ENCODE measurements at places on chromosomes 5 and 9.
A peak's percentile ranks its signal among the peaks of the same experiment; 100 is the strongest.

- peak; percentile 46 for DNase-seq
- H3K4me1 ChIP-seq = peaks cover 5% of the 10 kb centered on the region
- H3K27ac ChIP-seq = no peak overlapping the region
- H3K4me3 ChIP-seq = no peak overlapping the region
Observed at GRCh38 chr9:98378206-98378780, 122.8 kb upstream of the TBC1D2 start.

DNA sequence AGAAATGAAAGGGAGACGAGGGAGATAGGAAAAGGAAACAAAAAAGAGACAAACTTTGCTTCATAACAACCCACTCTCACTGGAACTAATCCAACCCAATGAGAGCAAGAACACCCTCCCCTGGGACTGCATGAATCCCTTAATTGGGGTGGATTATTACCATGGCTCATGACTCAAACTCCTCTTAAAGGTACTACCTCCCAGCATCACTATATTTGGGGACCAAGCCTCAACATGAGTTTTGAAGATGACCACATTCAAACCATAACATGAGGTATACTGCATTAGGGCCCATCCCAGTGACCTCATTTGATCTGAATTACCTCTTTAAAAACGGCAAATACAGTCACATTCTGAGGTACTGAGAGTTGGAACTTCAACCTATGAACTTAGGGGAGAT, 8.0 kb downstream of the MTAP start:
- no peaks in the 10 kb centered on the region for H3K27me3 ChIP-seq
- DNase-seq = no peak
- H3K4me1 ChIP-seq = peaks cover 53% of the 10 kb centered on the region
- no peak overlapping the region for H3K4me3 ChIP-seq
- H3K27ac ChIP-seq = peak overlapping the region; percentile 76

GRCh38 chr9:99578666-99579065, 243.0 kb upstream of the NR4A3 start:
- no peaks in the 10 kb centered on the region for H3K36me3 ChIP-seq
- H3K27ac ChIP-seq = no peak overlapping the region
- H3K4me3 ChIP-seq = no peak overlapping the region
- H3K4me1 ChIP-seq = no peaks in the 10 kb centered on the region
- no peaks in the 10 kb centered on the region for H3K27me3 ChIP-seq

GRCh38 chr9:127463911-127464310, 12.6 kb downstream of the LRSAM1 start:
- H3K4me1 ChIP-seq = no peaks in the 10 kb centered on the region
- no peak overlapping the region for H3K4me3 ChIP-seq
- peaks cover 58% of the 10 kb centered on the region for H3K36me3 ChIP-seq
- DNase-seq = no peak

DNA sequence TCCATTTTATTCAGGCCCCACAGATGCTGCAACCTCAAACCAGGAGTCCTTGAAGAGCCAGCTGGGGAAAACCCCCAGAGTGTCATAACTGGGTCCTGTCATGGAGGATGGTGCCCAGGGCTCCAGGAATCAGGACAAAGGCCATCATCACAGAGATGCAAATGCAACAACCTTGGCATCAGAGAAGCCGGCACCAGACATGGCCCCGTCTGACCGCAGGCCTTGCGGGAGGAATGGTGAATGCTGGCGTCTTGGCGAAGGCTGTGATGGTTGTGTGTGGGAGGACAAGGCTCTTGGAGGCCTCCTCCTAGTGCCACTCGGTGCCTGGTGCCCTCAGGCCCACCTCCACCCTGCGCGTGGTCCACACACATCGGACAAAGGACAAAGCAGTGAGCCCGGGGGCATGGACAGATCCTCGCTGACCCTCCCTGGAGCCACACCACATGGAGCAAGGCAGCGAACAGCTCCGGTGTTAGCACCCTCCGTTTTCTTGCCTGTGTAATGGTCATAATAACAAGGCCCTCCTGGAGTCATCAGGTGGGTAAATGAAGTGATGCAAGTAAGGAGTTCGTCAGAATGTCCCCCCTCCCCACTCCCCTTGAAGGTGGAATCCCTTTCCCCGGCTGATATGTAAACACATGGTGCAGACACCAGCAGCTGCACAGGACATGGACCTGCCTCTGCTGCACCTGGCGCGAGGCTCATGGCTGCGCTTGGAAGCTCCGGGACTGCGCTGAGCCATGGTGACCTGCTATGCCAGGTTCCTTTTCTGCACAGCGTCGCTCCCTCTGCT, 380.7 kb downstream of the IRX2 start:
- no peak overlapping the region for H3K27ac ChIP-seq
- H3K4me3 ChIP-seq = no peak overlapping the region
- H3K36me3 ChIP-seq = no peaks in the 10 kb centered on the region
- no peak for DNase-seq
- no peaks in the 10 kb centered on the region for H3K27me3 ChIP-seq

GRCh38 chr5:417301-418161, 25.4 kb upstream of the EXOC3 start:
- no peak for DNase-seq
- H3K27me3 ChIP-seq = no peaks in the 10 kb centered on the region
- H3K4me1 ChIP-seq = peaks cover 7% of the 10 kb centered on the region

DNA sequence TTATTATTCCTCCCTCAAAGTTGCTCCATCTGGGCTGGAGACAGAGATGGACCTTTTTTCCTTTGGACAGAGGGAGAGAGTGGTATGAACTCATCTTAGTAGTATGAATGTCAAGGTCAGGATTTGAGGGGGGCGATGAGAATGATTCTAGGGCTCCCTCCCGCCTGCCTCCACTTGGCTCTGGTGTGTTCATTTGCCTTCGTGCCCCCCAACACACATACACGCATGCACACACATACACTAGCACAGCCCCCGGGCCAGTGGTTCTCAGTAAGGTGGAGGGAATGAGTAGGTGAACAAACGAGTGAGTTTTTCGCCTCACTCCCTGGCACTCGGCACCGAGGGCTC, 44.5 kb downstream of the ERGIC1 start:
- H3K4me3 ChIP-seq = no peak overlapping the region
- H3K36me3 ChIP-seq = peaks cover 57% of the 10 kb centered on the region
- no peak for DNase-seq
- no peak overlapping the region for H3K27ac ChIP-seq
- peaks cover 4% of the 10 kb centered on the region for H3K4me1 ChIP-seq

- peaks cover 3% of the 10 kb centered on the region for H3K27me3 ChIP-seq
Observed at GRCh38 chr5:77935506-77936364, 159.6 kb upstream of the TBCA start.

DNA sequence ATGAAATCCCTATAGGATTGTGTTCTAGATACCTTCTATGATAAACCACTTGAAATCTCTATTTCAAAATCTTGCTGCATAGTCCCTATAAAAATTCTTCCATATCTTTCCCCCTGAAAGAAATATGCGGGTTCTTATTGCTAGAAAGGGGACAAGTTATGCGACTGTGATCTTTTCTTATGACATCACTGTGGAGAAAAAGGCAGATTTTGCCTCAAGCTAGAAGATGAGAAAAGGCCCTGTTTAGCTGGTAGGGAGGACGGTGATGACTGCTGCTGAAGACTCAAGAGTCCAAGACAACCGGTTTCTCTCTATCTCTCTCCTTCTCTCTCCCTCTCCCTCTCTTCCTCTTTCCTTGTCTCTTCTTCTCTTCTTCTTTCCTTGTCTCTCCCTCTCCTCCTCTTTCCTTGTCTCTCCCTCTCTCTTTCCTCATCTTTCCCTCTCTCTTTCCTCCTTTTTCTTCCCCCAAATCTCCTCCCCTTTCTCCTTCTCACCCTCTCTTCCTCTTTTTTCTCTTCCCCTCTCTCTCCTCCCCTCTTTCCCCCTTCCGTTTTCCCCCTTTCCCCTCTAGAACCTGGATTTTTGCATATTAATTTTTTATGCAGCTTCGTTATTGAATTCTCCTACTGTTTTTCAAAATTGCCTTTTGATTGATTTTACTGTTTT, 5.3 kb downstream of the OR2S2 start:
- H3K4me1 ChIP-seq = peaks cover 6% of the 10 kb centered on the region
- H3K4me3 ChIP-seq = no peak overlapping the region

- no peak for DNase-seq
- H3K27me3 ChIP-seq = no peaks in the 10 kb centered on the region
- H3K4me3 ChIP-seq = no peak overlapping the region
Observed at GRCh38 chr9:116389541-116390302, 236.1 kb downstream of the PAPPA start.

DNA sequence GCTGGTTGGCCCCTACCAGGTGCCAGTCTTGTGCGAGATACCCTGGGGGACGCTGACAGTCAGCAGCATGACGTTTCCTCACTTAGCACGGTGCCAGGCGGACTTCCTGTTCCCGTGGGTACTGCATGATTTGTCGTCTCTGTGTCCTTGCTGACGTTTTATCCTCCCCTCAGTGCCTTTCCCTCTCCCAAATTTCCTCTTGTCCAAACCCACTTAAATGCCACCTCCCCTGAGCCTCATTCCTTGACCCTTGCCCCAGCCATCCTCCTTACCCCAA, 60.6 kb upstream of the SAP30L start:
- DNase-seq = no peak
- peaks cover 32% of the 10 kb centered on the region for H3K36me3 ChIP-seq
- no peaks in the 10 kb centered on the region for H3K4me1 ChIP-seq
- no peak overlapping the region for H3K4me3 ChIP-seq
- H3K27ac ChIP-seq = no peak overlapping the region
- H3K27me3 ChIP-seq = no peaks in the 10 kb centered on the region

GRCh38 chr5:16759147-16759773, 142.5 kb upstream of the RETREG1 start:
- no peak for DNase-seq
- H3K27me3 ChIP-seq = no peaks in the 10 kb centered on the region
- H3K4me1 ChIP-seq = no peaks in the 10 kb centered on the region
- peaks cover 99% of the 10 kb centered on the region for H3K36me3 ChIP-seq

GRCh38 chr5:6737043-6737941, 24.1 kb downstream of the TENT4A start:
- H3K36me3 ChIP-seq = peaks cover 48% of the 10 kb centered on the region
- peaks cover 11% of the 10 kb centered on the region for H3K4me1 ChIP-seq
- no peak overlapping the region for H3K4me3 ChIP-seq
- peak; percentile 57 for DNase-seq
- H3K27ac ChIP-seq = no peak overlapping the region
- H3K27me3 ChIP-seq = no peaks in the 10 kb centered on the region

- DNase-seq = no peak
- H3K27me3 ChIP-seq = peaks cover 4% of the 10 kb centered on the region
- H3K36me3 ChIP-seq = no peaks in the 10 kb centered on the region
- H3K4me3 ChIP-seq = no peak overlapping the region
Observed at GRCh38 chr9:26706223-26706622, 186.4 kb downstream of the CAAP1 start.

GRCh38 chr5:116528519-116529234, 45.9 kb downstream of the SEMA6A start:
- H3K4me3 ChIP-seq = no peak overlapping the region
- no peak overlapping the region for H3K27ac ChIP-seq
